AG09309 (cell line): ENCODE measurements at places on chromosomes 5 and 9.

GRCh38 chr5:9015260-9015936 lies 530.5 kb downstream of the SEMA5A start:
- DNase-seq: peak; percentile 29

- DNase-seq: no peak
These were observed 222.8 kb downstream of the HSPA4 start for GRCh38 chr5:133274597-133274935.

DNA sequence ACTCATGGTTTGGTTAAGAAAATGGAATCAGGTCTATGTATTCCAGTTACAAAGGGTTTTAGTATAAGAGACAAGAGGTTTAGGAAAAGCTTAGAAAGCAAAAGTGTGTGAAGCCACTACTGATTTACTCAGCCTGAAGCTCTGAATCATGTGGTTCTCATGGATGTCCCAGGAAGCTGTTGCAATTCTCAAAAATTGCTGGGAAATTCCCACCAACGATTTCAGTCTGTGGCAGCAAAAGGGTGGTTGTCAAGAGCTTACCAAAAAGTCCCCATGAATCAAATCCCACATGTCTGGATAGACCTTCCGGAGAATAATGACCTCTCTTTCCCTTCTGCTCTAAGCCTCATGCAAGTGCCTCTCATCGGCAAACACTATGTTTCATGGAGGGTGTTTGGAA lies 929.9 kb downstream of the TLE4 start:
- no peak for DNase-seq

- peak; percentile 8 for DNase-seq
These were observed 803.8 kb upstream of the ZNF608 start for GRCh38 chr5:125550274-125550673.

- DNase-seq: no peak
These were observed 13.1 kb upstream of the SPINK13 start for GRCh38 chr5:148255456-148255855.

DNA sequence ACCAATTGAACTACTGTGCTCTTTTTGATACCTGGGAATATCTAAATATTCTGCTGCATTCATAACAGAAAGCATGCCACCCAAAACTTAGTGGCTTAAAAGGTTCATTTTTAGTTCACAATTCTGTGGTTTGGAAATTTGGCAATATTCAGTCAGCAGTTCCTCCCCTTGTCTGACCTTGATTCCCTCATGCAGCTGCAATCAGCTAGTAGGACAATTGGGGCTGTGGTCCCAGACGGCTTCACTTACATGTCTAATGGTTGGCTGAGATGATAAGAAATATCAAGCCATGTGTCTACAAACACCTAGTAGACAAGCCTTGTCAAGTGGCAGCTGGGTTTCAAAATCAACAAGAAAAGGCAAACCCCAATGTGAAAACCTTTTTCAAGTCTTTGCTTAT lies 51.3 kb downstream of the ANXA1 start:
- DNase-seq: no peak

- DNase-seq: no peak
These were observed 32.6 kb upstream of the ACO1 start for GRCh38 chr9:32351845-32352244.

DNA sequence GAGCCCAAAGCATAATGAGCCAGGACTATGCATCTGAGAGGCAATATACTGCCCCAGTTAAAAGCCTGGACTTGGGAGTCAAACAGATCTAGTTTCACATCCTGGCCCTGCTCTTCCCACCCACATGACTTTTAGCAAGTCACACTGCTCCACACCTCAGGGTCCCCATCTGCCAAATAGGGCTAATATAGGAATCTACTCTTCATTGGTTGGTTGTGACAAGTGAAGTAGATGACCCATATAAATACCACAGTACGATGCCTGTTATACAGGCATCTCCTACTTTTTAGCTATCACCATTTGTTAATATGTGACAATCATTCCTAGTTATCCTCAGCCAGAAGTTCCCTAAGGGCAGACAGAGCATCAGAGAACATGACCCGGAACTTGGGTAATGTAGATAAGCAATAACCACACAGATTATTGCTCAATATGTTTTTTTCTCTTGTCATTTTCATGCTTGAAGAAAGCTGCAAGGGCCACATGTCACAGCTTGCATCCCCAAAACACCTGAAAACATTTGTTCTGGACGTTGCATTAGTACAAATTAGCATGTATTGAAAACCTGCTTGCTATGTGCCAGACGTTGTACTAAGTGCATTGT lies 20.4 kb downstream of the ADAM19 start:
- no peak for DNase-seq

GRCh38 chr5:143072734-143073133 lies 302.6 kb downstream of the ARHGAP26 start:
- no peak for DNase-seq

DNA sequence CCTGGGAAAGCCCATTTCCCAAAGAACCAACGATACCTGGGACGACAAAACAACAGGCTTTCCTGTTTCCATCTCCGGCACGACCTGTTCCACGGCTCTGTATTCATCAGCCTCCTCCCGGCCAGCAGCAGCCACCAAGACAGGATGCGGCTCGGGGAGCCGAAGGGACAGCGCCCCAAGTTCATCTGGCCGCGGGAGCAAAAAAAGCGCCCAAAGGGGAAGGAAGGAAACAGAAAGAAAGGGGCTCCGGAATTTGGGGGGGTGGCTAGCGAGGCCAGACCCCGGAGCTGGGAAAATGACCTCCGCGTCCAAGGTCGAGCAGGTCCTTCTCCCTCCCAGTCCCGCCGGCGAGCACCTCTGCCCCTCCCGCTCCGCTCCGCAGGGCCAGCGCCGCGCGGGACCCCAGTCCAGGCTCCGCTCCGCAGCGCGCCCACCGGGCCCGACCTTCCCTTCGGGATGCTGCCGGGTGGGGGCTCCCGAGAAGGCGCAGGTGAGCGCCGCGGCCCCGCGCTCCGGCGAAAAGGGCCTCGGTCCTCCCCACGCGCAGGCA lies 608 bp downstream of the ELOVL7 start:
- DNase-seq: no peak
